Uterine smooth muscle cell (primary cell): ENCODE measurements at places on chromosomes 3 and 15. TPM values are rescaled to one million over a fixed set of nuclear protein-coding genes. Genes with fewer than 3 reads are reported as not detected.

SCAMP5 gene
- 0.44 and 2.0 TPM in 2 replicates for total RNA-seq

MUC13 gene
- not detected in 2 replicates for total RNA-seq

UCN2 gene
- 1.2 and 1.5 TPM in 2 replicates for total RNA-seq

VPS18 gene
- 51.7 and 59.8 TPM in 2 replicates for total RNA-seq

MEIS2 gene
- total RNA-seq: 72.7 and 80.9 TPM in 2 replicates

XYLB gene
- total RNA-seq: 5.4 and 6.1 TPM in 2 replicates

ACVR2B gene
- 2.7 and 3.2 TPM in 2 replicates for total RNA-seq

RBP2 gene
- not detected in 2 replicates for total RNA-seq

IVD gene
- 46.3 and 60.2 TPM in 2 replicates for total RNA-seq

TMEM207 gene
- not detected in 2 replicates for total RNA-seq

FRMD4B gene
- total RNA-seq: 1.9 and 7.5 TPM in 2 replicates

LRRC31 gene
- not detected in 2 replicates for total RNA-seq

IL17RE gene
- 0.62 and 2.0 TPM in 2 replicates for total RNA-seq

NR2E3 gene
- total RNA-seq: 0.22 and 0.25 TPM in 2 replicates

ARF4 gene
- 156 and 200 TPM in 2 replicates for total RNA-seq
